ENCODE measurements at places on chromosomes 12 and 14. TPM values are rescaled to one million over a fixed set of nuclear protein-coding genes. Genes with fewer than 3 reads are reported as not detected.

Gene A2ML1
- total RNA-seq, result 3.1 TPM

Gene FITM1
- total RNA-seq, result not detected

Gene PTGER2
- total RNA-seq, result 0.46 TPM

Gene RD3L
- not detected for total RNA-seq

Gene KTN1
- 119 TPM for total RNA-seq

Gene PZP
- total RNA-seq, result not detected

Gene OASL
- total RNA-seq, result 1.4 TPM

Measured in kidney epithelial cell (primary cell).